ENCODE measurements at places on chromosomes 6 and 20.

DNA sequence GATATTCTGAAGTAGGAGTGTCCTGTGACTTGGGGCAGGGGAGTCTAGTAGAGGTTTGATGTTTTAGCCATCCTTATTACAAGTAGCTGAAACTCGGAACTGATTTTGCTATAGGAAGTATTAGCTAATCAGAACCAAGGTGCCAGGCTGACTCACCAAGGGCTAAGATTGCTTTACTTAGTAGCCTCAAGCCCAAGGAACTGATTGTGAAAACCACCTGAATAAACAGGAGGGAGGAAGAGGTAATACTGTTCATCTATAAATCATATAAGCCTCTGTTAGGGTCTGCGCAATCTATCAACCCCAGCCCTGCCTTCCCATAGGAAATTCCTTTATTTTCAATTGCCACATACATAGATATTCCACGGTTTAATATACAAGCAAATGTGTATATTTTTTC, 54.4 kb downstream of the GNAS start:
- H3K27me3 ChIP-seq = no peaks in the 10 kb centered on the region
- H3K27ac ChIP-seq = peak overlapping the region; percentile 50
- H3K4me1 ChIP-seq = peaks cover 83% of the 10 kb centered on the region
- no peak for DNase-seq
- peaks cover 55% of the 10 kb centered on the region for H3K36me3 ChIP-seq
- H3K4me3 ChIP-seq = peak overlapping the region; percentile 44

- H3K4me3 ChIP-seq = no peak overlapping the region
- no peaks in the 10 kb centered on the region for H3K27me3 ChIP-seq
- H3K27ac ChIP-seq = no peak overlapping the region
- no peaks in the 10 kb centered on the region for H3K36me3 ChIP-seq
These were observed 1421.7 kb downstream of the GRIK2 start for GRCh38 chr6:102815207-102815606.

DNA sequence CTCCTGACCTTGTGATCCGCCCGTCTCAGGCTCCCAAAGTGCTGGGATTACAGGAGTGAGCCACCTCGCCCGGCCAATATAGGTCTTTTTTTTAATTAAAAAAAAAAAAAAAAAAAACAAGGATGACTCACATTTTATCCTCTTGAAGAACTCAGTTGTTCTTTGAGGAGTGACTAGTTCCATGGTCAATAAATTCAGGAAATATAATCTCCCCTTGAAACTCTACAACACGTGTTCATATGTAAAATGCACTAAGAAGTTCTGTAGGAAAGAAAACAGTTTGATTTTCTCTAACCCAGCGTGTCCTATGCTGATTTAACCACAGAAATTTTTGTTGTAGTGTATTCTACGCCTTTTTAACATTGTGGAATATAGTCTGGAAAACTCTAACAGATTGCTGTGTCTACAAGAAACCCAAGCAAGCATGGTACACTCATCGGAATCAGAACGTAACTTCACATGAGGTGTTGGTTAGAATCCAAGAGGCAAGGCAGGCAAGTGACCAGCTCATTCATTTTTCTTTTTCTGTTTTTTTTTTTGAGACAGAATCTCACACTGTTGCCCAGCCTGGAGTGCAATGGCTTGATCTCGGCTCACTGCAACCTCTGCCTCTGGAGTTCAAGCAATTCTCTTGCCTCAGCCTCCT, 79.0 kb upstream of the ZNF217 start:
- no peaks in the 10 kb centered on the region for H3K4me1 ChIP-seq
- no peak overlapping the region for H3K4me3 ChIP-seq
- no peaks in the 10 kb centered on the region for H3K27me3 ChIP-seq

- H3K27ac ChIP-seq = no peak overlapping the region
- H3K4me1 ChIP-seq = peaks cover 1% of the 10 kb centered on the region
- H3K36me3 ChIP-seq = no peaks in the 10 kb centered on the region
- DNase-seq = no peak
- no peak overlapping the region for H3K4me3 ChIP-seq
These were observed 127.0 kb upstream of the LRFN2 start for GRCh38 chr6:40714143-40714542.

DNA sequence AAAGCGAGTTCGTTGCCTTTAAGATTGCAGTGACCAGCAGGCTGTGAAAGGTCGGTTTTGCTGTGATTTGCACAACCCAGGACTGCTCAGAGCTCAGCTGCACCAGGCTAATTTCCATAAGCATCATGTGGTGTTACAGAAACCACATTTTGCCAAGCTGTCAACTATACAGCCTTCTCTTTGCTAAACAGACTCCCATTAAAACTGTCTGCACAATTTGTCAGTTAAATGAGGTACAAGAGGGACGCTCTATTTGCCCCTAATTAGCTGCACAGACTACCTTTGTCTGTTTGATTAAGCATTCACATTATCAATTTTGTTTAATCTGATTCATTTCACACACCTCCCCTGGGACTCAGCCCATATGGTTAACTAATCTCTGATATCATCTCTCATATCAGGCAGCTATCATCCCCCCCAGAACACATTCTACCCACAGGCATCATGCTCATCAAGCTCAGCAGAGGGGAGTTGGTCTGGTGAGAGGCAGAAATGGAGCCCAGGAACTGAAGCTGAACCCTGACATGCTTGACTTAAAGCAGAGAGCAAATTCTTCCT, 62.1 kb downstream of the OLIG3 start:
- no peak overlapping the region for H3K4me3 ChIP-seq
- H3K36me3 ChIP-seq = no peaks in the 10 kb centered on the region
- no peaks in the 10 kb centered on the region for H3K4me1 ChIP-seq
- DNase-seq = no peak
- no peaks in the 10 kb centered on the region for H3K27me3 ChIP-seq

All from heart right ventricle (tissue), 16 donors.